H1 (cell line): ENCODE measurements at places on chromosomes 6 and 20. TPM values are rescaled to one million over a fixed set of nuclear protein-coding genes. Genes with fewer than 3 reads are reported as not detected.

Gene GNAS
- 989 and 1,039 TPM in 2 replicates for total RNA-seq

Gene RPN2
- 226 and 236 TPM in 2 replicates for total RNA-seq

Gene TFAP2A
- 0.10 TPM in 1 of 2 replicates, not detected in the other for total RNA-seq

Gene NKX2-4
- 0.19 and 0.37 TPM in 2 replicates for total RNA-seq

Gene CLPSL1
- total RNA-seq = not detected in 2 replicates

- no peaks in the 10 kb centered on the region for H3K36me3 ChIP-seq
- no peak for DNase-seq
- H3K4me3 ChIP-seq = peak overlapping the region; percentile 78
- no peak overlapping the region for H3K27ac ChIP-seq
Measured at GRCh38 chr20:57263801-57264792, 2.3 kb downstream of the BMP7 start.

GRCh38 chr6:72931325-72931887 lies 293.9 kb downstream of the KHDC1L start:
- H3K36me3 ChIP-seq = no peaks in the 10 kb centered on the region
- H3K27me3 ChIP-seq = no peaks in the 10 kb centered on the region
- H3K27ac ChIP-seq = no peak overlapping the region
- no peak overlapping the region for H3K4me3 ChIP-seq

DNA sequence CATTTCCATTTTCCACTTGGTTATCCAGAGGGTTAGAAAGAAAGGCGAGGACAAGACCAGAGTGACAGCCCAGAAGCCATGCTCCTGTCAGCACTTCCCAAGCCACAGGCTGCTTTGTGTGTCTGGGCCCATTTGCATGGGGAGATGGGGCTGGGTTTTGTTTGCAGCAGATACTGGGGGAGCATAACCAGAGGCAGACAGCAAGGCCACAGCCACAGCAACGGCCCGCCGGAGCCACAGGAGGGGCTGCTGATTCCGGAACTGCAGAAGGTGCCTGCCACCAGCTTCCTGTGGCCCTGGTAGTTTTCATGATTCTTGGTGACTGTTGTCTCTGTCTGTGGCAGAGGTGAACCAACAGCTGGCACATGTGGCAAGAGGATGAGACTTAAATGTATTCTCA lies 106.6 kb downstream of the DLL1 start:
- no peak for DNase-seq
- no peaks in the 10 kb centered on the region for H3K4me1 ChIP-seq
- H3K27ac ChIP-seq = no peak overlapping the region
- H3K36me3 ChIP-seq = no peaks in the 10 kb centered on the region
- H3K27me3 ChIP-seq = no peaks in the 10 kb centered on the region
- H3K4me3 ChIP-seq = no peak overlapping the region
